Left ventricle myocardium superior (tissue), 1 donor: ENCODE measurements at places on chromosomes 11 and 22. TPM values are rescaled to one million over a fixed set of nuclear protein-coding genes. Genes with fewer than 3 reads are reported as not detected.

- no peak for DNase-seq
Measured at GRCh38 chr22:41822317-41823057, 10.4 kb upstream of the SREBF2 start.

DNA sequence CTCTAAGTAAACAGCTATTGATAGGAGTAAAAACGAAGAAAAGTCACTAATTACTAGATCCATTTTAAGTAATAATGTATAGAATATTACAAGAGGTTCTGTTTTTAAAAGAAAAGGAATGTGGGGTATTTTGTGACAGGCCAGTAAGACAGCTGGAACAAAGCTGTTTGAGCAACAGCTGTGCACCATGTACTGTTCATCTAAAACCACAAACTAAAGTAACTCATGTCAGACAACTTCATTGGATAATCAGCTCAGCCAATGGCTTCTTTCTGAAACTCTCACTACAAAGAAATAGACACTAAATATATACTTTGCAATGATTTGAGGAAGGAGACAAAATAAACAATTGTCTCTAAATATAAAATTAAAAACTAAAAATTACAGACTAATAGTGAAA lies 16.1 kb downstream of the RRAS2 start:
- DNase-seq: no peak

- no peak for DNase-seq
Measured at GRCh38 chr11:111229604-111230003, 15.9 kb upstream of the POU2AF2 start.

DNA sequence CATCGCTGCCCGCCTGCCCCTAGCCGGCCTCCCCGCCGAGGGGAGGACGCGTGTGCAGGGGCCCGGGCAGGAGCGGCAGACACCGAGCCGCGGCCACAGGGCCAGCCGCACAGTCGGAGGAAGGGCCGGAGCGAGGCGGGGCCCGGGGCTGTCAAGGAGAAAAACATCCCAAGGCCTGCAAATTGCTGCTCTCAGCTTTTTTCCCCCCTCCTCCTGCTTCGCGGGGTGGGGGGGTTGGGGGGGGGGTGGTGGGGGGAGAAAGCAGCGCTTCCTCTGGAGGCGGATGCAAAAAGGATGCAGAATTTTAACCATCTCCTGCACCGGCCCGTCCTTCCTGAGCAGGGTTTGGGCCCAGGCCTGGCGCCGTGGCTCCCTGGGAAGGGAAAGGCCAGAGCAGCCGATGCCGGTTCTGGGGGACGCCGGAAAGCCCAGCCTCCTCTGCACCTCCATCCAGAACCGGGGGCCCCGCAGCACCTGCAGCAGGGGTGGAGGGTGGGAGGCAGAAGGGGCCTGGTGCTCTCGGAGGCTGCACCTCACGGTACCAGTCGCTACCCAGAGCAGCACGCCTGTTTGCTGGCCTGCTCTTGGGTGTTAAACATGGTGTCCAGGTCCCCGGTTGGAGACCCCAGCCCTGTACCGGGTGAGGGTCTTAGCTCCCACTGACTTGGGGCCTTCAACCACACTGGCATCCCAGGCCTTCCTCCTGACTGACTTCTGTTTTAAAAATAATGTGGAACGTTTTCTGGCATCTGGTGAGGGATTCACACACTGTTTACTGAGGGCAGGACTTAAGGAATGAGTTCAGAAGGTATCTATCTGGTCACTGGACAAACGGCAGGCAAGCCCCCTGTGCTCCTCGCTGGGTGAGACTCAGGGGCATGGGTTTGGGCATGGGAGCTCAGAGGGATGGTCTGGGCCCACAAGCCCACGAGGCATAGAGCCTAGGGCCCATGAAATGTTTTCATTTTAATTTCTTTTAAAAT lies 77.4 kb upstream of the WNT7B start:
- DNase-seq: peak; percentile 89

- DNase-seq: no peak
Measured at GRCh38 chr22:23306926-23307325, 126.6 kb downstream of the BCR start.

GRCh38 chr11:64923151-64923661 lies 1.3 kb upstream of the PPP2R5B start:
- no peak for DNase-seq

DNA sequence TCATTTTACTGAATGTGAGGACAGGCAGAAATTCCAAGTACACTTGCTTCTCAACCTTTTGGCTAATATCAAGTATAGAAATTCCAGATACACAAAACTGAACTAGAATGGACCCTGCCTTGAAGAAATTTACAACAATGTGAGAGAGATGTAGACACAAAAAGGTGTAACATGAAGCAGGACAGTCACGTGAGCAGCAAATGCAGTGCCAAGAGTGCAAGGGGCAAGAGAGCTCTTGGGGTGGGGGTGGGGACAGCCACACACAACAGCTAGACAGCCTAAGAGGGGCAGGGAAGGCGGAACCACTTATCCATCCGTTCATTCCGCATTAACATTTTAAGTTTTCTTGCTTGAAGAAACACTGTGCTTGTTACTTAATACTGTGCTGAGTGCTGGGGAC lies 28.9 kb downstream of the PLEKHA7 start:
- DNase-seq: peak; percentile 37

DNA sequence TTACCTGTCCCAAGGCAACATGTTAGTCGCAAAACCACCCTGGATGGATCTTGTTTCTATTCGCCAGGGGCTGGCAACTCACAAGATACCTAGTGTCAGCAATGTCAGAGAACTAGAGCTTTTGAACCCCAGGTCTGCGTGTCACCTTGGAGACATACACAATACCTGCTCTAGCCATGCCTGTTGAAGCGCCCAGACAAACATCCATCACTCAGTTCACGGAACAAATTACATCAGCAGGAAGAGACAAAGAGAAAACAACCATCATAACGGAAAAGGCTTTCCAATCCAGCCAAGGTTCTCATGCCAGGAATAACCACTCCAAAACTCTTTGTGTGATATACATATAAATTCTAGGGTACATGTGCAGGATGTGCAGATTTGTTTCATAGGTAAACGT lies 2.2 kb downstream of the CD59 start:
- no peak for DNase-seq

- DNase-seq: no peak
Measured at GRCh38 chr22:22870577-22871404, 16.8 kb upstream of the IGLL5 start.

DNA sequence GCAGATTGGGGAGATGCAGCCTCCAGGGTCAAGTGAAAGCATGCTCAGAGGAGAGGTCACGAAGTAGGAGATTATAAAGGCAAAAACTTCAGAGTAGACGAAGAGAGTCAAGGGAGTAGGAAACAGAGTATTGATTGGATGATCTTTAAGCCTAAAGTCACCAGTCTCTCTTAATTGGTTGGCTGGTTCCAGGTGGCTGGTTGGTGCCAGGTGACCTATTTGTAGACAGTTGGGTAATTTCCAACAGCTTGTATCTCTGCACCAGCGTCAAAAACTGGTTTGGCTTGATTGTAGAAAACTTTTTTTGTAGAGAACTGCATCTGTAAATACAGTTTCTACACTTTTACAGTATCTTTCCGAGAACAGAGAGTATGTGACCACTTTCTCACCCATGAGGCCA lies 75.7 kb upstream of the CCDC90B start:
- no peak for DNase-seq

DNA sequence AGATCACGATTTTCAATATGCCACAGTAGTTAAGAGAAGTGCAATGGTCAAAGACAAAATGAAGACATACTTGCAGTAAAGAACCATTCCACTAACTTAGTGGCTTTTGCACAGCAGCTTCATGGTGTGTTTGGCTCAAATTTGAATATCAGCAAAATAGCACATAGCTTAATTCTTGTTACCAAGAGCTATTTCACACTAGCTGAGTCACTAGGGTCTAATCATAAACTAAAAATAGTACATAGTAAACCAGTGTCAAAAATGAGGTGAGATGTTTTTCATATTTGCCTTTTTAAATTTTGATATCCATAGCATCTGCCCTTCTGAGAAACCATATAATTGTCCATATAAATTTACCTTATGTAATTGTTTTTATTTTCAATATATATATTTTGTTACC lies 325.0 kb upstream of the LUZP2 start:
- DNase-seq: no peak

DNA sequence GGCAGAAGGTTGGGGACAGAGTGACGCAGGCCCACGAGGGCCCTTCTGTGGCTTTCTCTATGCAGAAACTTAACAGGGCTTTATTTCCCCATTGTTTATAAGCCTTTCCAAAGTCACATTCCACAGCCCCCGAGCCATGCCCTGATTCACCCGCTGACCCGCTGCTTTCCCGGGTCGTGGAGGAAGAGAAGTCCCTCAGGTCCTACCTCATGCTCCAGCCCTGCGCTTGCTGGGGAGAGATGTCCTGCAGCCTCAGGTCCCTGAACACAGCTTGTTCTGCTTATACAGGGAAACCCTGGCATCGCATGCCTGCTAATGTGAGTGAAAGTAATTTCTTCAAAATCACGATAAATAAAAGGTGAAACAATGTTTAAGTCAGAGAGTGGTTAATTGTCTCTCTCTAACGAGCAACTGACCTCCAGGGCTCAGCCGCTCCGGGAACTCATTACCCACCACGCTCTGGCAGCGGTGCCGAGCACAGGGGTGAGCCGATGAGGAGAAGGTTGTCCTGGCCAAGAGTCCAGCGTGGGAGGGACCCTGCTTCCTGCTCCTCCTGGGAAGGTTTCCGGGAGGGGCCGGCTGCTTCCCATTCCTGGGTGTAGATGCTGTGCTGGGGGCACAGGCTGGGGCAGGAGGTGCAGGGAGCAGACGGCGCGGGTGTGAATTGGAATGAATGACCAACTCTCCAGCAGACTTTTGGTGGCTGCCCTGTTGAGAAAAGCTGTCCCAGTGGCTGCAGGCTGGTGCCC lies 595.2 kb downstream of the BRD1 start:
- DNase-seq: no peak

DNA sequence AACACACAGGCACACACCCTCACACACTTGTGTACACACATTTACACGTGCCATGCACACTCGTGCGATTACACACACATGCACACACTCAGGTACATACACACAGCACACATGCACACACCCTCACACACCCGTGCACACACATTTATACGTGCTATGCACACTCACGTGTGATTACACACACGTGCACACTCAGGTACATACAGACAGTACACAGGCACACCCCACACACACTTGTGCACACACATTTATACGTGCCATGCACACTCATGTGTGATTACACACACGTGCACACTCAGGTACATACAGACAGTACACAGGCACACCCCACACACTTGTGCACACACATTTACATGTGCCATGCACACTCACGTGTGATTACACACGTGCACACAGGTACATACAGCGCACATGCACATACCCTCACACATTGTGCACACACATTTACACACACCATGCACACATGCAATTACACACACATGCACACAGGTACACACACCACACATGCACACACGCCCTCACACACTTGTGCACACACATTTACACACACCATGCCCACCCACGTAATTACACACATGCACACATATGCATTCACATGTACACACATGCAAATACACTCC lies 4.6 kb downstream of the IFITM10 start:
- no peak for DNase-seq

GRCh38 chr11:20122131-20122530 lies 38.1 kb downstream of the DBX1 start:
- DNase-seq: no peak

DNA sequence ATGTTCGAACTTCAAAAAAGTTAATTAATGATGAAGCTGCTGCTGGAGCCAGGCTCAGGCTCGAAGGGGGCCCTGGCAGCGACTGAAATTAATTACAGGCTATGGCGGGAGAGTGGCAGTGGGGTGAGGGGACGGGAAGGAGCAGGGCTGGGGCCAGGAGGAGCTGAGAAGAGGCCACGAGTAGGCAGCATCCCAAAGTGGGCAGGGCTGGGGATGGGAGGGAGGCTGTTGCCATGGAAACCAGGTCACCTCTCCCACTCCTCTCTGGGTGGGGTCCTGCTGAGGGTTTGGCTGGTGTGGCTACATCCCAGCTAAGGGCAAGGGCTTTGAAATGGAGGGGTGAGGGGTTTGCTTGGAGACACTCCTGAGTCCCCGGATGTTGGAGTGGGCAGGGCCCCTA lies 23.9 kb downstream of the CACNA1I start:
- no peak for DNase-seq

GRCh38 chr11:59801981-59802638 lies 8.5 kb downstream of the MRPL16 start:
- DNase-seq: no peak

DNA sequence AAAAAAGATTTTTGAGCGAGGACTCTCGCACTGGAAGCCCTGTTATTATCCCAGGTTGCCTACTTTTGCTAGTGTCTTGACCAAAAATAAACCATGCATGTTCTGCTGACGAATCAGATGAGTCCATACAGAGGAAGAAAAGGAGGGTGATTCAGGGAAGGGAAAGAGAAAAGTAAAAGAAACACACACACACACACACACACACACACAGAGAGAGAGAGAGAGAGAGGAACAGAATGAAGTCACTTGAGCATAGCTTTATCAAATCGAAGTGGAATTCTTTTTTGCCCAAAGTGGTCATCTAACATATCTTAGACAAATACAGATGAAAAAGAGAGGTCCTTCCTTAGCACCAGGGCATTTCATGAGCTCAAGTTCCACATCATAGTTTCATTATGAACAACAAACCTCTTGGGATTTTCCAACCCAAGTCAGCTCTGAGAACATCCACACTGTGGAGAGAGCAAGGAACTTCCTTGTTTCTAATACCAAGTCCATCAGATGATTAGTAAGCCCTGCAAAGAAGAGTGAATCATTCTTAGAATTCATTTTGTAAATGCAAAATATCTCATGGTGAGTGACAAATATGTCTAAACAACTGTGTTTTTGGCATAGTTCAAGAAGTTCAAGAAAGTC lies 7.7 kb upstream of the MMP12 start:
- DNase-seq: no peak

DNA sequence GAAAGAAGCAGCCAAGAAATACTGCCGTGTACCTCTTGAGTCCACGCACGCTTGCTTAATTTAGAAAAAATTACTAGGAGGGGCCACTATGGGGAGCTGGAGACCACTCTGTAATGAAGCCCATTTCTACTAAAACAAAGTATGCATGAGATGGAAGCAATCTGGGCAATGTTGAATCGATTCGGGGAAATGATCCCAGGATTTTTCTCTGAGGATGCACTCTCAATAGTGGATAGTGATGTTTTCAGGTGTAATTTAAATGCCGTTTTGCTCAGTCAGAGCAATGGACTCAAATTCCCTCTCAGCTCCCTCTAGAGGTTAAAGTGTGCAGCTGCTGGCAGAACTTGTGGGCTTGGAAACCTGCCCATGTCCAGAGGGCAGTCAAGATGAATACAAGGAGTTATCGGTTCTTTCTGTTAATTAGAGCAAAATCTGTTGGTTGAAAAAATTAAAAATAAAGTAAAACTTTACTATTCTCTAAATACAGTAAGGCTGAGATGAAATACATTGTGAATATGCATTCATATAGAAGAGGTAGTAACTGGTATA lies 64.1 kb downstream of the ME3 start:
- DNase-seq: peak; percentile 70

Gene C11orf86
- not detected for total RNA-seq

Gene CALCA
- total RNA-seq: not detected

Gene CSF2RB
- total RNA-seq: 3.2 TPM

Gene RAB3IL1
- total RNA-seq: 11.1 TPM

Gene SBF1
- total RNA-seq: 55.5 TPM

Gene CBX7
- total RNA-seq: 79.2 TPM

Gene C22orf23
- total RNA-seq: 0.30 TPM

Gene MYH9
- 161 TPM for total RNA-seq
